Large intestine (tissue), 12 donors: ENCODE measurements at places on chromosomes 4 and X. TPM values are rescaled to one million over a fixed set of nuclear protein-coding genes. Genes with fewer than 3 reads are reported as not detected.

GRCh38 chr4:59126159-59126558 lies 2016.0 kb upstream of the IGFBP7 start:
- no peak for DNase-seq
- H3K27me3 ChIP-seq, result no peaks in the 10 kb centered on the region
- H3K27ac ChIP-seq, result no peak overlapping the region
- H3K4me1 ChIP-seq, result no peaks in the 10 kb centered on the region
- H3K36me3 ChIP-seq, result no peaks in the 10 kb centered on the region

GRCh38 chrX:20267931-20268701 lies 1.4 kb upstream of the RPS6KA3 start:
- H3K27ac ChIP-seq, result no peak overlapping the region
- H3K36me3 ChIP-seq, result no peaks in the 10 kb centered on the region
- H3K4me3 ChIP-seq, result peak overlapping the region; percentile 92
- H3K4me1 ChIP-seq, result peaks cover 4% of the 10 kb centered on the region
- no peak for DNase-seq
- no peaks in the 10 kb centered on the region for H3K27me3 ChIP-seq

DNA sequence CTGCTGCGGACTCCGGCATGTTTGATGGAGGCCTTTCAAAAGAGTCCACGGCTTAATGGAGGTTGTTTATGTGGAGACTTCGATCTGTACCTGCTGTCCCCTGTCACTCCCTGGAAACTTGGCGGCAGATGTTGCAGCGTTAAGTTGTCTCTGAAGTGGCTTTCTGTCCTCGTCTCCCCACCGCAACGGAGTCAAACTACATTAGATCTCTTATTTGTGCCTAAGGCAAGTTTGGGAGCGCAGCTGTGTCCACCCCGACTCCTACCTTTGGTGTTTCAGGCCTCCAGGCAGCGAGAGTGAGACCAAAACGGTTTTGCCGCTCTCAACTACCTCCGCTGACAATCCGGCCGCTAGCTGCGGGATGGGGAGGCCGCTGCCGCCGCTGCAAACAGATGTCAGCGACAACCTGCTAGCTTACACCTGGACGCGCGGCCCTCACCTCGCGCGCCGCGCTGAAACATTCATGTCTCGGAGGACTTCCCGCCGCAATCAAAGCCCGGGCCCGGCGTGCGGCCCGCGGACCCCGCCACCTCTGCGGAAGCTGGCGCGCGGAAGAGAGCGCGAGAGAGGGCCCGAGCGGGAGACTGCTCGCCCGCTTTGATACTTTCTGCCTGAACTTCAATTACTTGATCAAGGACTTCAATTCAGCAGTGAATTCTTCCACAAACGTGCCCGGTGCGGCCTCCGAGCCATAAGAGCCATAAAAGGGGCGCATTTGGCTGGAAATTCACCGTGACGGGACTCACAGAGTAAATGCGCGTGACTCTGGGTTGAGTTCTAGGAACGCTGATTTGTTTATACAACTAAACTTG lies 108.4 kb downstream of the ANTXR2 start:
- H3K36me3 ChIP-seq, result no peaks in the 10 kb centered on the region
- H3K27ac ChIP-seq, result no peak overlapping the region
- H3K27me3 ChIP-seq, result peaks cover 4% of the 10 kb centered on the region
- H3K4me1 ChIP-seq, result no peaks in the 10 kb centered on the region
- peak; percentile 3 for DNase-seq

DNA sequence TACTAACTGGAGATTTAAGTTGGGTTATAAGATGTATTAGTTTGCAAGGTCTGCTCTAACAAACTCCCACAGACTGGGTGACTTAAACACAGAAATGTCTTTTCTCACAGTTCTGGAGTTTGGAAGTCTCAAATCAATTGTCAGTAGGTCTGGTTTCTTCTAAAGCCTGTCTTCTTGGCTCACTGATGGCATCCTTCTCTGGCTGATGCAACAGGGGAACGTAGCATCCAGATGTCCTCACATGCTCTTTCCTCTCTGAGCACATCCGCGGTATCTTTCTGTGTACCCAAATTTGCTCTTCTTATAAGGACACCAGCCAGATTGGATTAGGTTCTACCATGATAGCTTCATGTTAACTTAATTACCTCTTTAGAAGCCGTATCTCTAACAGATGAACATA lies 63.2 kb upstream of the BMP3 start:
- H3K36me3 ChIP-seq, result no peaks in the 10 kb centered on the region
- no peaks in the 10 kb centered on the region for H3K4me1 ChIP-seq
- no peaks in the 10 kb centered on the region for H3K27me3 ChIP-seq
- no peak overlapping the region for H3K4me3 ChIP-seq
- no peak overlapping the region for H3K27ac ChIP-seq

- H3K27me3 ChIP-seq, result no peaks in the 10 kb centered on the region
- peaks cover 15% of the 10 kb centered on the region for H3K36me3 ChIP-seq
- peaks cover 17% of the 10 kb centered on the region for H3K4me1 ChIP-seq
- H3K4me3 ChIP-seq, result no peak overlapping the region
- DNase-seq, result no peak
Measured at GRCh38 chr4:106258145-106259045, 57.6 kb downstream of the TBCK start.

DNA sequence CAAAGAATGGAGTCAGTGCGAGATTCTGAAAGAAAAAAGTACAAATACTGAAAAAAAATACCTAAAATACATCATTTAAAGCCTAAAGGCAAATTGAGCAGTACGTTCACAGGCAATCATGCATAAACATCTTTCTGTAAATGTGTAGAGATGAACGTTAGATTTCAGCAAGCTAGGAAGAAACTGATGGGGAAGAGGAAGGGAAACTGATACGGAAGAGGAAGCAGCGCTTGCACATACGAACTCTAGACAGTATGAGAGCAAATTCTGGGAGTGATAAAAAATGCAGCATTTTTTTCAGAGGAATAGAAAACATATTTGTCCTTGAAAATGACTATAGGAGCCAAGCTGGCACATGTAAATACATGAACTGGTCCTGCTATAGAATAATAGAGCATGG lies 9.4 kb downstream of the ANKRD50 start:
- no peaks in the 10 kb centered on the region for H3K4me1 ChIP-seq
- H3K4me3 ChIP-seq, result no peak overlapping the region
- H3K27ac ChIP-seq, result no peak overlapping the region
- no peaks in the 10 kb centered on the region for H3K27me3 ChIP-seq
- no peak for DNase-seq
- peaks cover 4% of the 10 kb centered on the region for H3K36me3 ChIP-seq

The MTTP gene
- 459 TPM for polyA plus RNA-seq

The CACNA1F gene
- 1.3 TPM for polyA plus RNA-seq

The LGI2 gene
- 3.0 TPM for polyA plus RNA-seq

The RHOXF2 gene
- polyA plus RNA-seq, result not detected
